ENCODE measurements at places on chromosomes 1 and 21.

GRCh38 chr1:1547011-1547410 lies 6.6 kb upstream of the TMEM240 start:
- DNase-seq = no peak

DNA sequence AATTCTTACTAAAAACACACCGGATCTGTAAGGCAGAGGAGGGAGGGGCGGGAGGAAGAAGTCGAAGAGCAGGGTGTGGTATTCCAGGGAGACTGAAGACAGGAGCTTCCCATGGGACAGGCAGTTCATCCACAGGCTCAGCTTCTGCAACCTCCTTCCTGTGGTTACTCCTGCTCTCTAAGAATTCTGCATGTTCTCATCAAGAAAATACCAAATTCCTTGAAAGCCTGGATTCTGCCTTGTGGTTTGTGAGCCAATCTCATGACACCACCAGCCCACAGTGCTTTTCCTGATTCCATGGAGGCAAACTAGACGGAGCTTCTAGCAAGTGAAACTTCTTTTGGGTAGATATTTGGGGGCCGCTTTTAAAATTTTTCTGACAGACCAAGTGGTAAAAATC lies 1.1 kb upstream of the ST6GALNAC3 start:
- no peak for DNase-seq

- DNase-seq = no peak
Measured at GRCh38 chr1:65289449-65289848, 19.9 kb upstream of the DNAJC6 start.

DNA sequence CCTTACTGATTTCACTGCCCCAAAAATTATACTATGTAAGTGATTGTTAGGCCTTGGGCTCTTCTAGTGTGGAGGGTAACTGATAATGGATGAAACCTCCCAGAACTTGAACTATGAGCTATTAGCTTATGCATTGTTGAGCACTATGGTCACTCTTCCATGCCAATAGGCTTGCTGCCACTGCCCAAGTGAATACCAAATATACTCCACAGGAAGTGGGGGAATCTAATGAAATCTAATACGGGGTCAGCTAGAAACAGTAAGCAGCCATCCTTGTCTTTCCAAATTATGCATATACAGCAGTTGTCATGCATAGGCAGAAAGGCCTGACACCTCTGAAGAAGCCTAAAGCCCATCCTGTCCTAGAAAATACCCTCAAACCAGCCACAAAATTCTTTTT lies 198.7 kb upstream of the PTBP2 start:
- no peak for DNase-seq

- no peak for DNase-seq
Measured at GRCh38 chr1:3033790-3034090, 12.5 kb downstream of the ACTRT2 start.

DNA sequence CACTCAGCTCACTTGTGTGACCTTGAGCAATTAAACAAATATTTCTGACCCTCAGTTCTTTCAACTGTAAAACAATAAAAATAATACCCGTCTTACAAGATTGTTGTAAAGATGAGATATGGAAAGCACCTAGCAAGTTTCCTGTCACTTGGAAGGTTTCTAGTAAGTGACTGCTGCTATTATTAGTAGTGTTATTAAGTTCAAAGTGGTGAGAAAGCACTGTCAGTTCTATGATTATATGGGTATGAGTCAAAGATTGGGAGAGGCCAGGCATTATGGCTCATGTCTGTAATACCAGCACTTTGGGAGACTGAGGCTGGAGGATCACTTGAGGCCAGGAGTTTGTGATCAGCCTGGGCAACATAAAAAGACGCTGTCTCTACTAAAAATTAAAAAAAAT lies 145.4 kb downstream of the C1orf21 start:
- no peak for DNase-seq

- DNase-seq = no peak
Measured at GRCh38 chr1:3598522-3599285, 12.6 kb downstream of the MEGF6 start.

DNA sequence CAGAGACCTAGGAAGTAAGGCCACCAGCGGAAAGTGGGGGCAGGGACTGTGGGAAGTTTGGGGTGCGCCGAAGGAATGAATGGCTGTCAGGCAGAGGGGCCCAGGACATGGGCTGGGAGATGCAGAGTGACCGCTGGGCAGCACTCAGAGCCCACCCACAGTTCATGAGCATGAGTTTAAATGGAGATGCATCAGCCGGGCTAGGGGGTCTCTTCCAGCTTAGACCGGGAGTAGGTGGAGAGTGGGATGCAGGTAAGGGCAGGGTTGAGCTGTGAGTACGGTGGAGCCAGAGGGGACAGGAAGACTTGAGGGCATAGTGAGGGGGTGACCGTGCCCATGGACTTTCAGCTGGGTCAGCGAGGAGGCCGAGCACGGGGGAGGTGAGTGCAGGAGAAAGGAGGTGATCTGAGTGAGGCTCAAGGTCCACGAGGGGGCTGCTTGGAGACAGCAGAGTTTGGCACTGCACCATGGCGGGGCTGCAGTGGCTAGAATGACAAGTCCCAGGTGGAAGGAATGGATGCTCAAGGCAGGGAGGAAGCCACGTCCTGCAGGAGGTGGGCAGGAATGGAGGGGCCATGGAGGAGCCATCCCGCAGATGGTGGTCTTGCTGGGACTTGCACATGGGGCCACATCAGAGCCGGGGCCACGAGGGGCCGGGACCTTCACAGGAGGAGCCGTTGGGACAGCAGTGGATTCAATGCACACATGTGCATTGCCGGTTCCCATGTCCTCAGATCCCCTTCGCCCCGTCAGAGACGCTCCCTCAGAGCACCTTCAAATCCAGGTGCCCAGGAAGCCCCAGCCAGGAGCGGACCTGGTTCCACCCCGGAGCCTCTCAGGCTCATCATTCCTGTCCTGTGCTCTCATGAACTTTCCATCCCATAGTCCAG lies 34.9 kb downstream of the UBASH3A start:
- DNase-seq = no peak

GRCh38 chr1:111924786-111925185 lies 64.7 kb downstream of the KCND3 start:
- no peak for DNase-seq

- DNase-seq = no peak
Measured at GRCh38 chr1:39153684-39154083, 50.8 kb upstream of the MACF1 start.

GRCh38 chr1:193520472-193520871 lies 334.1 kb upstream of the B3GALT2 start:
- no peak for DNase-seq

DNA sequence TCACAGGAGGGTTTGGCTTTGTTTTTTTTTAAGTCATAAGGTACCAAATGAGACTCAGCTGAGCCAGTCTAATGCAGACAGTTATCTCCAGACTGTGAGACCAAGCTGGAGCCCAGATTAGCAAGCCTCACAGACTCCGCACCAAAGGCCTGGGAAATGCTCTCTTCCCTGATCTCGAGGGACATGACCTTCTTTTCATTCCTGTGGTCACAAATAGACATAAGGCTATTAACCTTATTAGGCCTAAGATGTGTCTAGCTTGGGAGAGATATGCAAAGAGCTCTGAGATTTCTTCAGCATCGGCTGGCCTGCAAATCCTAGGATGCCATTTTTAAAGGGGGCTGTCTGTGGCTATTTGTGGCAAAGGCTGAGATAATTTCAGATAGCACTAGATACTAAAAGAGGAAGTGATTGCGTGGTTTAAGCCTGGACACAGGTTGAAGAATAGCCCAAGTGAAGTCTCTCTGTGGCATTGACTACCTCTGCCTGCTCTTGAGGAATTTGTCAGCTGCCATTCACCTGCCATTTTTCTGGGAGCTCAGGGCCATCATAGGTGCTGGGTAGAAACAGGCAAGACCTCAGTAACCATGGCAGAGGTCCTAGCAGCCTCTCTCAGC lies 301.3 kb downstream of the SIPA1L2 start:
- DNase-seq = no peak

Data from HuH-7 (cell line).